ENCODE measurements at places on chromosomes 5 and 9.

GRCh38 chr5:9370256-9370655 lies 175.6 kb downstream of the SEMA5A start:
- DNase-seq: no peak

GRCh38 chr5:168529374-168530234 lies 499 bp downstream of the FBLL1 start:
- DNase-seq: no peak

DNA sequence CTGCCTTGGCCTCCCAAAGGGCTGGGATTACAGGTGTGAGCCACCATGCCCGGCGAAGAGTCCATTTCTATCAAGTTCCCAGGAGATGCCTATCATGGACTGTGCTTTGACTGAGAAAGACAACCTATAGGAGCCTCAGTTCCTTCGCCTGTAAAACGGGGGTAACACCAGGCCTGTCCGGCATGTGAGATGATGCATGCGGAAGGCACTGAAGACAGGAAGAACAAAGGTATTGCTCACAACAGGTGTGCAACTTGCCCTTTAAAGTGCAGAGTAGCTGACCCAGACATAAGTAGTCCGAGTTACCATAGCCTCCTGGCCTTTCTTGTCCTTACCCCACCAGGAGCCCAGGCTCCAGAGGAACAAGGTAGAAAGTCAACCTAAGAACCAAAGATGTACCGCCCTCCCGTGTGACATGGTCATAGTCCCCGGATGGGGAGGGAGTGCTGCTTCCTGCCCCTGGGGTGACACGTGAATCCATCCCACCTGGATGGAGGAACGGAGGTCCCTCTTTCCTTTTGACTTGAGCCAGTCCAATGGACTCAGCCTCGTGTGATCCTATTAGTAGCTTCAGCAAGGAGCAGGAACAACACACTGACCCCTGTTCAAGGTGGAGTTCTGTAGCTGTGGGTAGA lies 60.3 kb downstream of the HSPA4 start:
- no peak for DNase-seq

- DNase-seq: peak; percentile 2
These were observed 35.2 kb upstream of the SPATA31C2 start for GRCh38 chr9:88173378-88173999.

- no peak for DNase-seq
These were observed 634.6 kb downstream of the LRRC70 start for GRCh38 chr5:63213256-63213655.

Measured in stimulated activated CD8-positive, alpha-beta memory T cell treated with anti-CD3 and anti-CD28 coated beads, Interleukin-4, amount 100 ng/mL, for 1 hour (primary cell).